H9 (cell line): ENCODE measurements at places on chromosomes 1 and 21.

- DNase-seq: no peak
Observed at GRCh38 chr1:181659321-181659957, 176.1 kb downstream of the CACNA1E start.

GRCh38 chr21:15894596-15894995 is 164.8 kb downstream of the USP25 start:
- no peak for DNase-seq

GRCh38 chr21:31938330-31939301 is 65.8 kb downstream of the HUNK start:
- DNase-seq: no peak

GRCh38 chr1:115086176-115086830 is 3.0 kb downstream of the TSPAN2 start:
- DNase-seq: no peak

GRCh38 chr1:30609336-30609998 is 113.9 kb downstream of the MATN1 start:
- DNase-seq: no peak

GRCh38 chr1:100542285-100542684 is 4.3 kb downstream of the GPR88 start:
- DNase-seq: no peak

DNA sequence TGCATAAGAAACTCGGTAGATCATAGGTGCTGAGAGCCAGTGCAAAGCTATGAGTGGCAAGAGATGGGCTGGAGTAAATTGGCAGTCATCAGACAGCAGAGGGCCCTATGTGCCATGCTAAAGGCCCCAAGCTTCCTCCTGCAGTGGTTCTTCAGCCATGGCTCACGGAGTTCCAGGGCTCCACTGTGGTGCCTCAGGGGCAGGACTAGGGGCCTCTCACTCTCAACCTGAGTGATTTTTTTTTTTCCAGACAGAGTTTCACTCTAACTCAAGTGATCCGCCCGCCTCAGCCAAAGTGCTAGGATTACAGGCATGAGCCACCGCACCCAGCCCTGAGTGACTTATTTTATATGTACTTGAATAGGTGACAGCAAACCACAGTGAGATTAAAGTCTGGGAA is 10.4 kb upstream of the GJA8 start:
- DNase-seq: peak; percentile 58

DNA sequence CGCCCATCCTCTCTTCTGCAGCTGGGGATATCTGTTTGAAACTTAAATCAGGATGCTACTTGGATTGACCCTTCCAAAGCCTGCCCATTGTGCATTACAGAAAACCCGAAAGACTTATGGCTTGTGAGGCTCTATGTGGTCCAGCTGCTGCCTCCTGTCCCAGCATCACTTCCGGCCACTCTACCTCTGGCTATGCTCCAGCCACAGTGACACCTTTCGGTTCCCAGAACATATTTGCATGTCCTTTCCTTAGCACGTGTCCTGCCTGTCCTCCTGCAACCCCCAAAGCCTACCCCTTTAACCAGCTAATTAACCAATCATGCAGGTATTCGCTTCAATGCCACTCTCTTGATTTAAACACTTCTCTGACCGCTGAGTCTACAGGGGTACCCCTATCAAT is 167.6 kb downstream of the PRDM2 start:
- no peak for DNase-seq

- no peak for DNase-seq
Observed at GRCh38 chr21:22725436-22725835, 1727.2 kb downstream of the NCAM2 start.

GRCh38 chr1:106937104-106937503 is 119.4 kb upstream of the PRMT6 start:
- DNase-seq: no peak

GRCh38 chr1:115506924-115507589 is 134.7 kb upstream of the VANGL1 start:
- peak; percentile 58 for DNase-seq

GRCh38 chr1:42713293-42713692 is 26.7 kb downstream of the CLDN19 start:
- DNase-seq: no peak

- no peak for DNase-seq
Observed at GRCh38 chr21:18529254-18529653, 125.7 kb upstream of the TMPRSS15 start.

DNA sequence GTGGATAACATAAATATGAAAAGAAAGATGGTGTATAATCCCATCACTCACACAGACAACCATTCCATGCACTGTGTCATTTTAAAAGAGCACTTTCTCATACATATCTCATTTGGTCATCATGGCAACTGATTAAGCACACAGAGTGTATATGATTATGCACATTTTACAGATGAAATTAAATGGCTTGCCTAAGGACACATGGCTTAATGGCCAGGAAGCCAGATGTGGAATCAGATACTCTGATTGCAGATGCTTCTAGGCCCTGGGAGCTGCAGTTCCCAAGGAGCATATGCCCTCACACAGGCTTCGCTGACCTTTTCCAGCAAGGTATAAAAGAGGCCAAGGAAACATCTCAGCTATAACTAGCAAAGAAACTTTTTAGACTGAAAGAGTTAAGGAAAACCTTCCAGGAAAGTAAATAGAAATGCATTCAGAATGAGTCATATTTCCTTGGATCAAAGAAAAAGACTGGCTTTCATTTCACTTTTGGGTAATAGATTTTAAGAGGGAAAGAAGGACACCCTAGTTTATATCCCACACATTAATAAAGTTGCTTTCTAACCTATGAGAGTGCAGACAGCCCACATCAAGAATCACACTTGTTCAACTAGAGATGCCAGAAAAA is 19.6 kb upstream of the FAM89A start:
- no peak for DNase-seq

DNA sequence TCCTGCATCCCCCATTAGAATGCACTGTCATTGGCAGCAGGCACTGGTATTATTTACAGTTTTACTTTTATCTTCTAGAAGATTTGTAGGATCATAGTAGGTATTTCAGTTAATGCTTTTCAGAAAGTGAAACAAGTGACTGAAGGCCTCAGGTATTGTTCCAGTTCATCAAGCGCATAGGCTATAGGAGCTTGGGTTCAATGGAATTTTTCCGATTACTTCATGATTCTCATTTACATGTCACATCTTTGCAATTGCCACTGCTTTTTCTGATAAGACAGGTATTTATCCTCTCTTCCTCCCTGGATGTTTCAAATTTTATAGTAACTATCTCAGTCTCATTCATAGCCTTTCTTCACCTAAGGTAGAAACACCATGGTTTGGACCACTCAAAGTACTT is 161.3 kb downstream of the NTPCR start:
- DNase-seq: no peak

- DNase-seq: no peak
Observed at GRCh38 chr1:197907846-197908616, 5.6 kb downstream of the C1orf53 start.

- no peak for DNase-seq
Observed at GRCh38 chr1:217534566-217534965, 96.3 kb downstream of the GPATCH2 start.

GRCh38 chr1:102872526-102872925 is 235.8 kb downstream of the COL11A1 start:
- DNase-seq: no peak

- no peak for DNase-seq
Observed at GRCh38 chr1:87560601-87561360, 232.1 kb downstream of the LMO4 start.

GRCh38 chr1:85581802-85582686 is 1.5 kb downstream of the CCN1 start:
- peak; percentile 64 for DNase-seq

GRCh38 chr1:117669572-117669971 is 63.7 kb downstream of the TENT5C start:
- peak; percentile 10 for DNase-seq

DNA sequence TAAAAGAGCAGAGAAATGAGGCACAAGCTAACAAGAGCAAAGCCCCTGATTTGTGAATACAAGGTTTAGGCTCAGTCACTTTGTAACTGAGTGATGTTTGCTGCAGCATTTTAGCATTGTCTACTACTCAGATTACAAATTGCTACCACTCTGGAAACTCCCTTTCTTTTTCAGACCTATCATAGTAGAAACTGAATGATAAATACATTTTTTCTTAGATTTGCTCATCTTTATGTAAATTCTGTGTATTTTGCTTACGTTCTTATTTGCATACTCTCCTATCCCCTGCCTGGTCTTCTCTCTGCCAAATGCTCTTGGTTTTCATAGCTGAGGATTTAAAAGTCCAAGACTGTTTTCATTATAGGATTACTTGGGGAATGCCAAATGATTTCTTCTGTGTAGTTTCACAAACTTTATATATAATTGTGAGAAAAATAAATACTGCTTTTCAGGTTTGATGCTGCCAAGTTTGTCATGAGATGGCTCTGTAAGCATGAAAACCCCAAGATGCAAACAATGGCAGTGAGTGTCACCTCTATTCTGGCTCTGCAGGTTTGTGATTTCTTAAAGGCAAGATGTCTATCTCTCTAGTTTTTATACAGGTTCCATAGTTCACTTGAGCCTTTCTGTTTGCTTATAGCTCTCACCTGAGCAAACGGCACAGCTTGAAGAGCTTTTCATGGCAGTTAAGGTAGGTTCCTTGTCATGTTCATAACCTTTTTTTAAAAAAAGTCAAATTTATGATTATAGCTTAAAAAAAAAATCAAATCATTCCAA is 24.7 kb downstream of the ZYG11A start:
- DNase-seq: no peak

DNA sequence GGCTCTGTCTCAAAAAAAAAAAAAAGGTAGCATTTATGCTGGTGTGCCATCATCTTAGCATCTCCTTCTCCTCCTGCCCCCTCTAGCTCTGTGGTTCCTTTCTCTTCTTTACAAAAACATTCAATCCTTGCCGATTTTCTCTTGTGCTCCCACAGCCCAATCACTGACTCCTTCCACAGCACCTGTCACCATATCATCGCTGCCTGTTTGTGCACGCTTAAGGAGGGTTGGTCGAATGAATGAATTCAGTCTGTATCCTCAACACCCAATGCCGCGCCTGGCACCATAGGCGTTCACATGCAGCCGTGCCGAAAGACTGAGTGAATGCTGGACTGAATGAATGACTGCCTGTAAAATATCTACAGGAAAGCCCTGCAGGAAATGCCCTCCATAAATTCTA is 7.9 kb downstream of the RNU5D-1 start:
- no peak for DNase-seq

GRCh38 chr1:58695206-58695605 is 4.7 kb downstream of the MYSM1 start:
- DNase-seq: no peak

GRCh38 chr21:14403681-14404318 is 20.9 kb upstream of the HSPA13 start:
- no peak for DNase-seq

DNA sequence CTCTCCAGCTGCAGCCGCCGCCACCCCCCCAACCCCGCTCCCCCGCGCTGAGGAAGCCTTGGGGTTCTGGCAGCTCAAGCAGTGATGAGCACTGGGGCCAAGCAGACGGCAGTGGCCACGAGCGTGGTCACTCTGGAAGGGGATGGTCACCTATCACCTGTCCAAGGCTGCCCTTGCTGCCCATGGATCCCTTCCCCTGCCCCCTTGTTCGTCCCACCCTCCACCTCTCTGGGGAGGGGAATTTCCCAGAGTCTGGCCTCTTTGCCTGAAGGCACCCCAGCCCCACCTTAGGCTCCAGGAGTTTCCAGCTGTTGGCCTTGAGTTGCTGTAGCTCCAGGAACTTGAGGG is 7.2 kb upstream of the SMIM12 start:
- DNase-seq: no peak

GRCh38 chr21:17492415-17493168 is 20.3 kb upstream of the CXADR start:
- DNase-seq: no peak

GRCh38 chr1:168826269-168826668 is 97.3 kb upstream of the DPT start:
- no peak for DNase-seq

- DNase-seq: no peak
Observed at GRCh38 chr1:24393892-24394291, 19.7 kb downstream of the STPG1 start.
